Fibroblast of skin of back (primary cell): ENCODE measurements at places on chromosomes 2 and 18.

GRCh38 chr2:154293864-154294263 is 404.6 kb upstream of the KCNJ3 start:
- DNase-seq: no peak

- peak; percentile 47 for DNase-seq
Measured at GRCh38 chr2:138029276-138029675, 65.0 kb downstream of the HNMT start.

- DNase-seq: no peak
Measured at GRCh38 chr2:177633111-177633510, 240.5 kb downstream of the AGPS start.

DNA sequence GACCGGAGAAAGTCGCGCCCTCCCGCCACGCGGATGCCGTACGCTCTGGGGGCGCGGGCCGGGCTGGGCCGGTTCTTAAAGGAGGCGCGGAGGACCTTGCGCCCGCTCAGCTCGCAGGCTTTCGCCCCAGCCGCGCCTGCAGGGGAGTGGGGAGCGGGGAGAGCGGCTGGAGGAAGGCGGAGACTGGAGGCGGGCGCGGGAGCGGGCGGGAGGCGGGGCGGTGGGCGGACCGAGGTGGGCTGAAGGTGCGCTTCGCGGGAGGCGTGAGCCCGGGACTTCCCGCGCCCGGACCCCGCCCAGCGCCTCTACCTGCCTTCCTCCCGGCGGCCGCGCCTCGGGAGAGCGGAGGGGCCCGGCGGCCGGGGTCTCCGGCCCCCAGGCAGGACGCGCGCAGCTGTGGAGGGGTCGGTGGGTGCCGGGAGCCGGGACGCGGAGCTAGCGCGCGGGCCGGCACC is at the start of gene ADRA2B:
Gene ADRA2B, minus strand, starts transcription at position 148 of the 455 bp plus-strand sequence. CDS start 422 bp downstream, outside the sequence.
- DNase-seq: peak; percentile 30

DNA sequence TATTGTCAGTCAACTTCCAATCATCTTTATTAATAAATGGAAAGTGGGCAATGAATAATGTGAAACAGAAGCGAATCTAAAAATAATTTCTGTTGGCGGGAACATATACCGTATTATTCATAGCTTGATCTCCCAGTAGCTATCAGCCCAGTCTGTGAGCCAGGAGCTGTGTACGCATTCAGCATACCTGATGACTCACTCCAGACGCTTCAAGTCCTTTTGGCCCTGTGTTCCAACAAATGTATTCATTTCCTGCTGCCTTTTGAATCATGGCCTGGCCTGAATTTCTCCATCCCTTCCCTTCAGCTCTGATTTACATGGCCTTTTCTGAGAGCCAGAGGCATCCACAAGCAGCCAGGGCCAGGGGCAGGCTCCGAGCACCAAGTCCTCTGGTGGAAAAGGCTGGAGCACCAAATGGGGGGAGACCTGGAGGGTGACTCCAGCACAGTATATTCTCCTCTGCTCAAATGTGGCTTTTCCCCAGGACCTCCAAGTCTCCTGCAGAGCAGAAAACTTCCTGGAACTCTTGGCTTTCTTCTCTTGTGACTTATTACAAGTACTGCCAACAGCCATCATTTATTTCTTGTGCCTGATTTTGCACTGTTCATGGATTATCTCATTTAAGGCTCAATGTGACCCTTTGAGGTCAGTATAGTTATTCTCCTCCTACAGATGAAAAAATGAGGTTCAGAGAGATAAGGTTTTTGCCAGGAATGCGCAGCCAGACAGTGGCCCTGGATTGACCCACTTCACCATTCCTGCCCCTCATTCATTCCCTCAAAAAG is 108.7 kb downstream of the EN1 start:
- DNase-seq: peak; percentile 98

DNA sequence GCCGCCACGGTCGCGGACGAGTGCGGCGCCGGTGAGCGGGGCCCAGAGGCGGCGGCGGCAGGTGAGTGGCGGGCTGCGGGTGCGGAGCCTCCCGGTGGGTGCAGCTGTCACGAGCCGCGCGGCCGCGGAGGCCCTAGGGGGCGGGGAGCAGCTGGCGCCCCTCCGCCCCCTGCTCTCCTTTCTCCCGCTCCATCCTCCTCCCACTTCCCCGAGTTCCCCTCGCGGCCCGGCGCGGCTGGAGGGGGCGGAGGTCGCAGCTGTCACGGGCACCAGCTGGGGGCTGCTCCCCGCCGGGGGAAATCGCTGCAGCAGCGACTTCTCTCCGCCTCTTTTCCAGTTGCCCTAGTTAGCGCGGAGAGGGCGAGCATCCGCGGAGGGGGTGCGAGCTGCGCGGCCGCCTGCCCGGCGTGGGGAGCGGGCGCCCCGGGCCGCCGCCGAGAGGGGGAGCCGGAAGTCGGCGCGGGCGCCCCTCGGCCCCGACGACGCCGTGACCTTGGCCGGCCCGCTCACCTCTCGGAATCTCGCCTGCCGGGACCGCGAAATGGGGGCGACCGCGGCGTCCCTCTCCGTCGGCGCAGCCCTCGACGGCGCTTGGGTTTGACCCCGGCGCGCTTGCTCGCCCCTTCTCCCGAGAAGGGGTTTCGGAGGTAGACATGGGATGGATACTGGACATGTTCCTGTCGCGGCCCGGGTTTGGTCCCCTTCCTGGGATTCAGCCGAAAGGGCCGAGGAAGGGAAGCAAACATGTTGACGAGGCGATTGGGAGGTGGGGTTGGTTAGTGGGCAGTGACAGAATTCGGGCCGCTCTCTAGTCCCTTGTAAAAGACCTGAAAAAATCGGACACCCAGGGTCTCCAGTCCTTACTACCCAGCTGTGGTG is 727 bp downstream of the NCOA1 start:
- DNase-seq: peak; percentile 44

GRCh38 chr2:46435796-46436360 is 43.5 kb upstream of the TMEM247 start:
- DNase-seq: no peak

DNA sequence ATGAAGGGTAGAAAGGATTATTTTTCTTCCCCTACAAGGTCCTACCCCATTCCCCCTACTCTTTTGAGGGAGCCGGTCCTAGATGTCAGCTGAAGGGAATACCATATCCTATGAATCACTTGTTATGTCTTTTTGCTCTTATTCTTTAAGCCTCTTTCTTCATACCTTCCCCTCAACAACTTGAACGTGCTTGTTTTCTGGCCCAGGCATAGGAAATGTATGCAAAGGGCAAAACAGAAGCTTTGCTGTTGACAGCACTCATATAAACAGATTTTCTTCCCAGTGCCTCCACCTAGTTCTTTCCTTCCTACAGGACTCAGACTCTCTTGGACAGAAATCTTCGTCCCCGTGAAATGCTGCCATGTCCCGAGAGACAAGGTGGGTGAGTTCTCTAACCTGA is 64.6 kb downstream of the TMEM17 start:
- no peak for DNase-seq

GRCh38 chr2:142897807-142898206 is 20.3 kb downstream of the KYNU start:
- DNase-seq: no peak

GRCh38 chr2:111634050-111634794 is 249.8 kb downstream of the ANAPC1 start:
- no peak for DNase-seq

GRCh38 chr2:30104307-30104706 is 42.5 kb upstream of the YPEL5 start:
- DNase-seq: no peak

- DNase-seq: peak; percentile 50
Measured at GRCh38 chr2:174546519-174547506, 50.8 kb downstream of the WIPF1 start.

DNA sequence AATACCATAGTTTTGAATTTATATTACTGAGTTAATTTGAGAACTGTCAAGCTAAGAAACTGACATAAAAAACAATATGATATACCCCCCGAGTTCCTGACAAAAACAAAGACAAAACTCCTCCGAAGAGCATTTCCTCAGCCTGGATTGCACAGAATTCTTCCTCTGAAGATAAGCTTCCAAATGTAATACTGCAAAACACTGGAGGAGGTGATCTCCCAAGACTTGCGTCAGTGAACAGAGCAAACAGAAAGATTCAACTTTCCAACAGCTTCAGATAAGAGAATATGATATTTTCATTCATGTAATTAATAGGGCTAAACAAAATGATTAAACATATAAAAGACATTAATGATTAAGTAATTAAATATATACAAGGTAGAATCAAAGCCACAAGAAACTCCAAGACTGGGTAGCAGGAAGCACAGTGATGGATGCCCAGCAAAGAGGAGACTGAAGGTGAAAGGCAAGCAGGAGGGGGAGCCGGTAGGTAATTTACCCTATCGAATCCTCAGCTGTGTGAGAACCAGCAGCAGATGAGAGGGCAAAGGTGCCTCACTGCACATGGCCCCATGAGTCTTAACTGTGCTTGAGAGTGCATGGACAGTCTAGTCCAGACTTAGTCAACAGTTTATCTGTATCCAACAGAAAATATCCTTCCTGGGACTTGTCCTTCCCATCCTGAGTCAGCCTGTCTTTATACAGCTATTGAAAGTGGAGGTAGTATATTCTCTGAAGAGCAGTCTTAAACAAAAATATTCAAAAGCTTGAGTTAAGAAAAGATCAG is 18.3 kb upstream of the SERPINB3 start:
- no peak for DNase-seq

DNA sequence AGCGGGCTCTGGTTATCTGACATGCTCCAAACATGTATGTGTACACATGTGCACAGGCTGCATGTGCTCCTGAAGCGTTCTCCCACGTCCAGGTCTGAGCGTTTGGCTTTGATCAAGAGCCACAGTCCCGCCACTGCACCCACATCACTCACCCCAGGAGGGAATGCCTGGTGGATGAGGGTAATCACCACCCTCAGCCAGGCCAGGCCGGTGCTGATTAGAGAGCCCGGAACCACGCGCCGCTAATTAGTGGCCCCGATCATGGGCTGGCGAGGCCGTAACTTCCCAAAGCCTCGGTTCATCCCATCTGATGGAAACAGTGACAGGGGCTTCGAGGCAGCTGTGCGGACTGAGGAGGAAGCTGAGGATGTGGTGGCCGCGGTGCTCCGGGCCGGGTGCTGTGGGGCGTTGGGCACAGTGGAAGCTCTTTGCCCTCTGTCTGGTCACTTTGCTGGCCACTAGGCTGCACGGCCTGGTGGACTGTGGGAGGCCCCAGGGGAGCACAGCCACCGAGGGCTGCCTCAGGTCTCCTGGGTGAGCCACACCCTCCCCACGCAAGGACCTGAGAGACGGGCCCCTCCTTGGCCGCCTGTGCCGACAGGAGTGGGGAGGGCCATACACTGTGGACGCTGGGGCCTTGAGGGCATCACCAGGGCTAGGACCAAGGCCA is 219.4 kb downstream of the TWIST2 start:
- DNase-seq: no peak

GRCh38 chr18:68121308-68121707 is 593.6 kb downstream of the TMX3 start:
- DNase-seq: peak; percentile 2

GRCh38 chr2:219460424-219460926 is 25.8 kb downstream of the SPEG start:
- peak; percentile 92 for DNase-seq

DNA sequence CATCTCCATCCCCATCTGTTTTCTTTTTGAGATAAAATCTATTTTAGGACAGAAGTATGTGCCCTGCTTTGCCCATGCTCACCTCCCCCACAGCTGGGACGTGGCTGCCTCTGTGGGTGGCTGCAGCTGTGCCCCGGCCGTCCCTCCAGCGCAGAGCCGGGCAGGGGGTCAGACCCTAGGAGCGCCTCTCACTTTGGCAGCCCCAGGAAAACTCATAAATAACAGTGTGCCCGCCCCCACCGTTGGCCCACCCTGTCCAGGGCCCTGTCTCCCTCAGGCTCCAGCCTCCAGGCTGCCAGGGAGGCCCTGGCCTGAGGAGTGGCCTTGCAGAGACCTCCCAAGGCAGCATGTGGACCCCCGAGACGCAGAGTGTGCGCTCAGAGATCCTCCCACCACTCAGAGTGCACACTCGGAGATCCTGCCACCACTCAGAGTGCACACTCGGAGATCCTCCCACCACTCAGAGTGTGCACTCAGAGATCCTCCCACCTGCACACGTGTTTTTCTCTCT is 178.1 kb downstream of the TWIST2 start:
- peak; percentile 70 for DNase-seq

DNA sequence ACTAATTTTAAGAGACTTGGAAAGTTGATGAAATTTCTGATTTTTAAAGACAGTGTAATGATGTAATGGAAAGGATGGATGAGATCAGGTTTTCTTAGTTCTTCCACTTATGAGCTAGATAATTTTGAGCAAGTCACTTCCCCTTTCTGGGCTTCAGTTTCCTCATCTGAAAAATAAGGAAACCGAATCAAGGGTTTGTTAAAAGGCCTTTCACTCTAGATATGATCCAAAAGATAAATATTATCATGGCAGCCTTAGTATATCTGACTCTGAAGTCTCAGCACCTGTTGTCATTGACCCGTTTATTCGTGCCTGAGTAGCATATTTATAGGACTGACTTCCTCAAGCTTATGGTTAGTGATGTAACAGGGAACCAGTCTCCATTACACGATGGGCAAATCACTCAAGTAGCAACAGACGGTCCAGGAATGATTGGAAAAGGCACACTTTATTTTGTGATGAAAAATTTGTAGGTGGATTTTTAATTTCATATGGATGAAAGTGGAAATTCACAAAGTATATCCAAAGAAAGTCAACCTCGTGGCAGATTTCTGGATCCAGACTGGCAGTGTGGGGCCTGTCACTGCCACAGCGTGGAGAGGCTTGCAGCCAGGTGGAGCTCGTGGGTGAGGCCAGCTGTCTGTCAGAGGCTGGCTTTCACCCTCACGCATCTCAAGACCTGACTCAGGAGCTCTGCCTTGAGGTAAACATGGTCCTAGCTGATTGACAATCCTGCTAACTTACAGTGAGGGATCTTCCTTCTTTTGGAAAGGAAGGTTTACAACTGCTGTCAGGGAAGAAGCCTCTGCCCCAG is 137.9 kb upstream of the CXCR4 start:
- DNase-seq: no peak

DNA sequence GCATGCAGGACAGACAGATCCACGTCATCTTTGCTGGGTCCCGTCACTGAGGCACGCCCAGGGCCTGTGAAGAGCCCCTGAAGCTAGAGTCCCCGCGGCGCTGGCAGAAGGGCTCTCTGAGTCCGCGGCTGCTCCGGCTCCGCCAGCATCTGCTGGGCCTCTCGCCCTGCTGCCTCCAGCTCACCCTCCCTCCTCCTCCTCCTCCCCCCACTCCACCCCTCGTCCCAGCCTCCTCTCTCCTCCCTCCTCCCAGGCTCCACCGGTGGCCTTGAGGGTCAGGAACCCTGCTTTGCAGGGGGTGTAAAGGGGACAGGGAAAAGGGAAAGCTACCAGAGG is at the start of gene TNS1:
Gene TNS1, minus strand, starts transcription at position 151 of the 336 bp plus-strand sequence. Its CDS starts 123 bp downstream, at position 28.
- peak; percentile 80 for DNase-seq

- DNase-seq: no peak
Measured at GRCh38 chr18:79962835-79963657, 1.4 kb upstream of the HSBP1L1 start.

GRCh38 chr2:98476192-98476868 is 31.7 kb downstream of the INPP4A start:
- DNase-seq: peak; percentile 35

- peak; percentile 84 for DNase-seq
Measured at GRCh38 chr2:65630643-65631042, 198.2 kb upstream of the SPRED2 start.

DNA sequence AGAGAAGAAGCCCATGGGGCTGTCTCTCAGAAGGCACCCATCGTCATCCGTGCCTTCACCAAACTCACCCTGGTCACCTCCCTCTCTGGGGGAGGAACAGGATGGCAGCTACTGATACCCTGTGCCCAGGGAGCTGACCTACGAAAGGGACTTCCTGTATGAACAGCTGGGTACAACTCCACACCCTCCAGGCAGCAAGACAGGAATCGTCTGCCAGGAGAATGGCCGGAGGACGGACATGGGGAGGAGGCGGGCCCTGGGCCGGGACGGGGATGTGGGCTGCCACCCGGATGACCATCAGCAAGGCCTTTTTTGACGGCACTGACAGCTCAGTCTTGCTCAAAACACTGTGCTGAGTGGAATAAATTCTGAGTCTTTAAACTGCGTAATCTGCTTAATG is 243.6 kb downstream of the HDAC4 start:
- DNase-seq: no peak
